T-cell (primary cell): ENCODE measurements at places on chromosomes 6 and 20.

DNA sequence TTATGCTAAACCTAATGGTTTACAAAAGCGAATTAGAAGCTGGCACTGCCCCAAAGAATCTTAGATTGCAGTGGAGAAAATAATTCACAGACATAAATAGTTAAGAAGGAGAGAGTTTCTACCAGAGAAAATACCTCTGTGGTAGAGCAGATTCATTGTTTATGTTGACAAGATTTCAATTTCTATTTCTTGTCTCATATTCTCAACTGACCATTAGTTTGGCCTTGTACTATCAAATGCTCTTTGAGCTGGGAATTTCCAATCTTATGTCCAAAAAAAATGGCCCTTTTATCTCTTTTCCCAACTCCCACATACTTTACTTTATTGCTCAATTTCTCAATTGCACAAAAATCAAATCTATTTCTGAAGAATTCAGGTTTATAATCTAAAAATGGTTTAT lies 804.1 kb upstream of the CITED2 start:
- no peak for DNase-seq

GRCh38 chr20:32920066-32920465 lies 61.3 kb downstream of the EFCAB8 start:
- no peak for DNase-seq

- DNase-seq = no peak
These were observed 3.1 kb downstream of the GABRR2 start for GRCh38 chr6:89311853-89312531.

- no peak for DNase-seq
These were observed 15.8 kb upstream of the CEP162 start for GRCh38 chr6:84243240-84243639.

GRCh38 chr6:154928325-154928922 lies 66.7 kb upstream of the TIAM2 start:
- DNase-seq = peak; percentile 35

GRCh38 chr6:132194529-132194928 lies 206.7 kb downstream of the MOXD1 start:
- DNase-seq = no peak

GRCh38 chr20:44732327-44732726 lies 13.3 kb upstream of the KCNK15 start:
- no peak for DNase-seq

GRCh38 chr6:22357724-22358189 lies 60.9 kb upstream of the PRL start:
- DNase-seq = no peak

GRCh38 chr6:100379386-100379785 lies 85.3 kb downstream of the SIM1 start:
- no peak for DNase-seq
